ENCODE measurements at places on chromosomes 6 and 20.
A peak's percentile ranks its signal among the peaks of the same experiment; 100 is the strongest.

GRCh38 chr6:132227904-132228303, 173.4 kb downstream of the MOXD1 start:
- DNase-seq = no peak

DNA sequence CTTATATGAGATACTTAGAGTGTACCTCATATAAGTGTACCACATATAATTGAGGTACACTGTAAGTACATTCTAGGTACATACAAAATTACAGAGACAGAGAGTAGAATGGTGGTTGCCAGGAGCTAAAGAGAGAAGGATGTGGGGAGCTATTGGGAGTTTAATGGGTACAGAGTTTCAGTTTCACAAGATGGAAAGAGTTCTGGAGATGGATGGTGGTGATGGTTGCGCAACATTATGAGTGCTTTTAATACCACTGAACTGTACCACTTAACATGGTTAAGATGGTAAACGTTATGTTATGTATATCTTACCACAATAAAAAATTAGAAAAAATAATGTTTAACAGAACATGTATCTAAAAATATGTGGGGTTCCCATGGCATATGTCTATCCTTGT, 69.4 kb downstream of the PRND start:
- no peak for DNase-seq

GRCh38 chr6:56486681-56487080, 156.0 kb downstream of the DST start:
- no peak for DNase-seq

DNA sequence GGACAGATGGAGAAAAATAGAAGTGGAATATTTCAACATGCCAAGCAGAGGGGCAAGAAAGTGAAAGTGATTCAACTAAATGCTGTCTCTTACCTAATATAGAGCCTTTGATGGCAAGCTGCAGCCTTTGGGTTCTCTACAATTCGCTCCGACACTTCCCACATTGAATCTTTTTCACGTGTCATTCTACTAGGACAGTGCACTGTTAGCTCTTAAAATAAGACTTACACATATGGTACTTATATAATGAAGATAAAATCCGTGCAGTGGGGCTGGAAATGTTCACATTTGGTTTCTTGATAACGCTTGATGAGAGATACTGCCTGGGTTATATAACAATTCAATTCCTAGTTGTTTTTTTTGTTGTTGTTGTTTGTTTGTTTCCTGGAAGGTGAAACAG, 502.4 kb downstream of the LMBRD1 start:
- no peak for DNase-seq

- DNase-seq = no peak
Measured at GRCh38 chr6:45687570-45687969, 309.8 kb upstream of the SUPT3H start.

- no peak for DNase-seq
Measured at GRCh38 chr6:27897580-27898206, 14.5 kb downstream of the OR2B2 start.

GRCh38 chr20:3128275-3128984, 31.2 kb downstream of the FASTKD5 start:
- no peak for DNase-seq

DNA sequence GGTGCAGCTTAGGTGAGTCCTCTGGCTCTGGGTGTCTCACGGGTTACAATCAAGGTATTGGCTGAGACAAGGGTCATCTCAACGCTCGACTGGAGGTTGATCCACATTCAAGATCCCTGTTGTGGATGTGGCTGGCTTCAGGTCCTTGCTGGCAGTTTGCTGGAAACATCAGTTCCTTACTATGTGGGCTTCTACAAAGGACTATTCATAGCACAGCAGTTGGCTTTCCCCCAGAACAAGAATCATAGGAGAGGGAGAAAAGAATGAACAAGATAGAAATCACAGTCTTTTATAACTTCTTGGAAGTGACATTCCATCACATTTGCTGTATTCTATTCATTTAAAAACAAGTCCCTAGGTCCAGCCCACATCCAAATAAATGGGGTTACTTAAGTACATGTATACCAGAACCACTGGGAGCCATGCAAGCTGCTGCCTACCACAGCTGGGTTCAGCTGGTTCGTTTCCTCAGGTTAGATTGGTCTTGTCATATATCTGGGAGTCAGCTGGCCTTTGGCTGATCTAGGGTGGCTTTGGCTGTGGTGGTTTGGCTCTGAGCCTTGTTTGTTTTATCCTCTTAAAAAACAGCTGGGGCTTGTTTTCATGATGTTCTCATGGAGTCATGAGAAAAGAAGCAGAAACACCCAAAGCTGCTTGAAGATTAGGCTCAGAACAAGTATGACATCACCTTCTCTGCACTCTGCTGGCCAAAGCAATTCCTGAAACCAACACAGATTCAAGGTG, 433.2 kb upstream of the SPTLC3 start:
- no peak for DNase-seq

DNA sequence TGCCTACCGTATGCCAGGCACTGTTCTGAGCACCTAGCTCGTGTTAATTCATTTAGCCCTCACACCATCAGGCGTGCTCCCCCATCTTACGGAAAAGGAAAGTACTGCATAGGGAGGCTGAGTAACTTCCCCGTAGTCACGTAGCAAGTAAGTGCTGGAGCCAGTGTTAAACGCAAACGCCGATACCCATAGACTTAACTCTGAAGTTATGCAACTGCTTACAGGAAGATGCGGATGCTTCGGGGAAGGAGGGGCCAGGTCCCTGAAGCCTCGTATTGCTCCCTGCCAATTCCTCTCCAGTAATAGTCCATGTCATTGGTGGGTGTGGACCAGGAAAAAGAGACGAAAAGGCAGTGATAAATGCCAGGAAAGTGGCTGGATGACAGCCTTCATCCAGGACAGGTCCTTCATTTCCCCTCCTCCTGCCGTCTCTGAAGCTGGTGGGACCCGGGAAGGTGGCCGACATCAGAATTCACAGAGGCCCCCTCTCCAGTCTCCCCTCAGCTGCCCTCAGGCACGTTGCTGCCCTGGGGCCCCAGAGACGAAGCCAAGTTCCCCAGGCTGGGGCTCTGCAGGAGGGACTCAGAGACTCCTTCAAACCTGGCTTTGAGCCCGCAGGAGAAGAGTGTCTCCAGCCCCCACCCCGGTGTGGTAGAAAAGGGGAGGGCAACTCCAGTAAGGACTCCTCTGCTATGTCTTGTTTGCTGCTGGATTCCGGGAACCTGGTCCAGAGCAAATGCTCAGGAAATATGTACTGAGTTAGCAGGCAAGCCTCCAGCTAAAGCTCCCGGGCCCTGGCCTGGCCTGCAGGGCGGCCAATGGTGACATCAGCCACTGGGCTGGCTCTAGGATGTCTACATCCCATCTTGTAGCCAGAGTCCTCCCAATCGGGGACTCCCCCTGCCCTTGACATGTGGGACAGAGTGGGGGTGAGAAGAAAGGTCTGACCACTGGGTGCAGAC, 37.8 kb downstream of the RAB44 start:
- DNase-seq = peak; percentile 58

DNA sequence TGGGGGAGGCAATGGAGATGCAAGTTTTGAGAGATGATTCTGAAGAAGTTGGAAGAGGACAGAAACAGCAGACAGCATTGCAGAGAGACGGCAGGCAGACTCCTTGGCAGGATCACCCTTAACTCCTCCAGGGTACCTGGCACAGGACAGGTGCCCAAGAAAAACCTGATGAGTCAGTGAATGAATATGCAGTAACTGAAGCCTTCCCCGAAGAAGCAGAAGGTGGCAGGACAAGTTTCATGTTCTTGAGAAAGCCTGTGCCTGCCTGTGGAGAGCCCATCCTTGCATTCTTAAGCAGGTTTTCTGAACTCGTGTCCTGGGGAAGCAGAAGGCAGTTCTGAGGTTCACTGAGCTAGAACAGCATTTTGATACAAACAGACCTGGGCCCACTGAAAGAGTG, 79.6 kb upstream of the SASH1 start:
- DNase-seq = no peak

DNA sequence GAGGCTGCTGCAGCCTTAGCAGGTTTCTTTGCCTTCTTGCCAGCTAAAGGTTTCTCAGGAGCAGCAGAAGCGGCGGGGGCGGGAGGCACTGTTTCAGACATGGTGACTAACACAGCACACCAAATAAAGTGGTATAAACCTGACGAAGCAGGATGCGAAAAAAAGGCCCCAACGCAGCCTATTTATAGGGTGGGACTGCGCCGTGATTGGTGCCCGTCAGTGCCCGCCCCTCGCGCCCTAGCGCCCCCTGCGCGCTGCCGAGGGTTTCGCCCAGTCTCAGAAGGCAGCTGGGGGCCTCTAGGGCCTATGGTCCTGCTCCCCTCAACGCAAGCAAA, 55.0 kb downstream of the TRIM38 start:
- peak; percentile 46 for DNase-seq

DNA sequence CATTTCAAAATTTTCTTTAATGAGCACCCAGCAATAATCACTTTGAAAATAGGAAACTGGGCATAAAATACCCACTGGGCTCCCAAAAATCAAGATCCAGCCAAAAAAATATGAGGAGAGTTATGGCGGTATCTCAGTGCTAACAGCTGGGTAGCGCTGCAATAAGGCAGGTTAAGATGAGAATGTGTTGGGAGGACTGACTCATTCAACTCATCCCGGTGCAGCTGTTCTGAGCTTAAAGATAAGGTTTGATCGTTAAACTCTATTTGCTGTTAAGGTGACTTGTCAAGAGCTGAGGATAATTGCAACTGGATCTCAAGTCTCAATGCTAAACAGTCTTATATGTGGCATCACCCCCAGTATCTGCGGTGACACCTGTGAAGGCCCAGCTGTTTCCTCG, 507.7 kb downstream of the EPM2A start:
- no peak for DNase-seq

DNA sequence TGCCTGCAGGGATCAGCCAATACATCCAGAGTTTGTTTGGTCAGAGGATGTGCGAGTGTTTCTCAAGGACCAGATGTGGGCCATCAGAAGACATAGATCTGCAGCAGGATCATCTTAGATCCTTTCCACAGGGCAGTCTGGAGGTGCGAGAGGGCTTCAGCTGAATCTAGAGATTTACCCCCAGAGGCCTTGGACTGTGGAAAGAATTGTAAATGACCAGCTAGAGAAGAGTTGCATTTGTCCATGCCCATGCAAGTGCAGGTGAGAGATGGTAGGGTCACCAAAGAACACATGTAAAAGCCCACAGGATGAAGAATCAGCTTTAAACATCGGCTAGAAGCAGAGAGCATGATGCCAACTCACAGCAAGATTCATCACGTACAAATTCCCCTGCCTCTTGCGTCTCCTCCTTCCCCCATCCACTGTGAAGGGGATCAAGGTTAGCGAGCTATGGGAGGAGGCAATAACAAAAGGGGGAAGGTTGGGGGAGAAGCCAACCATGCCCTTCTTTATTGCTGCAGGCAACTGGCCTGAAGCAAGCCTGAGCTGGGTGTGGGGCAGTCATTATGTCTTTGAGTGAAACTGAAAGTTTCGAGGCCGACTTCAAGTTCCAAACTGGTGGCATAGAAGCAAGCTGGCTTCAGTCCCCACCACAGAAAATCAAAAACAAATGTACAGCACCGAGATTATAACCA, 83.5 kb downstream of the SCML4 start:
- DNase-seq = no peak

- DNase-seq = no peak
Measured at GRCh38 chr6:92682516-92683398, 736.6 kb downstream of the EPHA7 start.
